NCI-H187 (cell line): ENCODE measurements at places on chromosomes 3 and 15.

DNA sequence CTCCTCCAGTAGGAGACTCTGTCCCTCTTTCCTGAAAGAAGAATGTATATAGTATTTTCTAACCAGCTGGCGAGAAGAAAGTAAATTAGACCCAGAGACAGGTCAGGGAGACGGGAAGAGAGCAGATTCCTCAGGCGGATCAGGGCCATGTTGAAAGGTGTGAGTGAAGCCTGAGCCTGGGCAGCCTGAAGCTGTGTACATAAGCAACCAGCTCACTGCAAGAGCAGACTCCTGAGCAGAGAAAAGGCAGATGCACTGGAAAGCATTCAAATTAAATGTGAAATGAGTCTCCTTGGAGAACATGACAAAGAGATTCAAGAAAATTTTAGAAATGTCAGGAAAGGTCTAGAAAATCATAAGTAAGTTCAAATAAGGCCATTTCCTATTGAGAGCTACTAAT is 165.8 kb downstream of the GOLIM4 start:
- no peak for DNase-seq

DNA sequence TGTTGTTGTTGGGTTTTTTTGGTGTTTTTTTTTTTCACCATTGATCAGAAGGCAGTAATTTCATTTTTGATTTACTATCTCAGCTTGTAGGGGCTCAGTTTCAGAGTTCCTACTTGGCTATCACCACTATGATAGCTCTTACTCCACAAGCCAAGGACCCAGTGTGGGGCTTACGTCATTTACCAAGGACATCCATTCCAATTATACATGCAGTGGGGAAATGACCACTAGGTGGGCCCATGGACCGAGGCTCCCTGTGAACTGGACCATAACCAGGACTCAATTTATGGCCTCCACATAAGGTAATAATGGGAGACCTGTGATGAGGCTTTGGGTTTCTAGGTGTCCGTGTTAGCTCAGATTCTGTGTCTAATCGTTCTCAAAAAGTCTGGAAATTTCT is 67.5 kb upstream of the CACNA1D start:
- no peak for DNase-seq

GRCh38 chr15:41502795-41503668 is 9.4 kb downstream of the ITPKA start:
- DNase-seq, result no peak

GRCh38 chr15:66007663-66008262 is 138.5 kb downstream of the RAB11A start:
- no peak for DNase-seq

DNA sequence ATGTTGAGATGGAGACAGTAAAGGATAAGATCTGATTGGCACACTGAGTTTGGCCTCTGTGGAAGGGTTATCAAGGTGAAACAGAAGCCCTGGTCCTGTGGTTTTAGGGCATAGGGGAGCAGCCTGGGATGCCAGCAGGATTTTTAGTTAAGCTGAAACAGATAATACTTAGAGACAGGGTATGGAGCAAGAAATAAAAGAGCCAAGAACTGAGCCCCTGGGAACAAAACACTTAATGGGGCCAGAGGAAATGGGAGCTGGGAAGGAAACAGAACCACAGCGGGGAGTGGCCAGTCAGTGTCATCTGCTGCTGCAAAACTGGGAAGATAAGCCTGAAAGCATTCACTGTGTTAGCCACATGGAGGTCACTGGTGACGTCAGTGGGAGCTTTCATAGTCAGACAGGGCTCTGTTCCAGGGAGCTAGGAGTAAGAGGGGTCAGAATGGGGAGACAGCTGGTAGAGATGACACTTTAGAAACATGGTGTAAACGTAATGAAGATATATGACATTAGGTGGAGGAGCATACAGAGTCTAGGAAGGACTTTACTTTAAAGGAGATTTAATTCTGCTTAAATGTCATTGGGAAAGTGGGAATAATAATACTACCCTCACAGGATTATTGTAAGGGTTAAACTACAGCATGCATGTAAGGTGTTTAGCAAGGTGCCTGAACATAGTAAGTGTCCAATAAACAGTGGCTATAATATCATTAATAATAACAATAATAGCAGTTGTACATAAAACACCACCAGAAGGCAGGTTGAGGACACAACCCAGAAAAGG is 172.7 kb upstream of the CTNNB1 start:
- no peak for DNase-seq

DNA sequence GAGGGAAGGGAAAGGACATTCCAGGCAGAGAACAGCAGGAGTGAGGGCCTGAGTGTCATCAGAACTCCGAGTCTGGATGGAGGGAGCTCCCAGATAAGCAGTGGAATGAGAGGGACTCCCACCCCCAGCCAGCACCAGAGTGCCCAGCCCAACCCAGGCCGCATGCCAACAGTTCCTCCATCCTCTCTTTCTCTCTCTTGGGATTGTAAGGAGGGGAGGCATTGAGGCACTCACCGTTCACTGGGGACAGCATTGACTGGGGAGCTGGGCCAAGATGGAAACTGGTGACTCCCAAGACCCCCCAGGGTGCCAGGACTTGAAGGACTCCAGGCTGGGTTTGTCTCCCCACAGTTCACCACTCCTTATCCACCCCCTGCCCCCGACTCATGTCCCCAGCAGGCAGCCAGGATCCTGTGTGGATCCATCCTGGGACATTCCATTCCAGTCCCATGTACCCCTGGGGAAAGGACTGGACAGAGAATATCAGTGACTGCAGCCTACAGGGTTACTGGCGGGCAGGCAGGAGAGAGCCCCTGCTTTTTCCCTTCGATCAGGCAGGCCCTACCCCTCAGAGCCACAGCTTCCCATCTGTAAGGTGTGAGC is 15.7 kb downstream of the PTH1R start:
- DNase-seq, result no peak

- no peak for DNase-seq
Measured at GRCh38 chr3:72186400-72186855, 401.5 kb upstream of the PROK2 start.

- no peak for DNase-seq
Measured at GRCh38 chr15:51252671-51253070, 85.7 kb downstream of the CYP19A1 start.

- DNase-seq, result no peak
Measured at GRCh38 chr3:152760591-152760990, 74.3 kb upstream of the P2RY1 start.

DNA sequence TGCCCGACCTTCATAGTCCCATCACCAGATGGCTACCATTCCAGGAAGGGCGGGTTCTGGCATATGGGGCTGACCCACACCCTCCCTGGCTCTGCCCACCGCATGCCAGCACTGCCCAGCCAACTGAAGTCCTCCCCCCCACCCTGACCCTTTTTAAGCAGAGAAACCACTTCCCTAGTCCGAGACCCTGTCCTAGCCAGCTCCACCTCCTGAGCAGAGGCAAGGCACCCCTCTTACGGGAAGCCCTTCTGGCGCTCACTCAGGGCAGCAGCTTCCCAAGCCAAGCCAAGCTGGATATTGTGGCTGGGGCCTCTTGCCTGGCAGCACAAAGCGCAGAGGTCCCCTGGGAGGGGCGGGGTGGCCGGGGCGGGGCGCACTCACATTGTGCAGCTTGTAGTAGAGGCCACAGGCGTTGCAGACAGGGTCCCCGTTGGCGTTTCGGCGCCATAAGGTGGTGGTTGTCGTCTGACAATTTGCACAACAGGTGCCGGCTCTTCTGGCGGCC is 11.5 kb downstream of the GATA2 start:
- peak; percentile 17 for DNase-seq

DNA sequence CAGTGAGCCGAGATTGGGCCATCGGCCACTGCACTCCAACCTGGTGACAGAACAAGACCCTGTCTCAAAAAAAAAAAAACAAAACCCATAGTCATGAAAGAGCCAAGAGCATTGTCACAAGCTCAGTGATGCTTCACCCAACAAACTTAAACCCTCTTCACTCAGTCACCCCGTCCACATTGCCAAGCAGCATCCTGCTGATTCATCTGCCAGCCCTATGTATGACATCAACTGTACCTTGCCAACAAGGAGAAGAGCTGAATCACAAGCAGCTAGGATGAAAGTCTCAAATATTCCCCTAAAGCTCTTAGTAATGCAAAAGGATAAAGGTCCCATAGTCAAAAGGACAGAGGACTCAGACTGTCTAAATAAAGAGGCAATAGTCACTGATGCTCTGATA is 90.0 kb downstream of the ANO10 start:
- no peak for DNase-seq
